Stimulated activated CD8-positive, alpha-beta memory T cell treated with anti-CD3 and anti-CD28 coated beads, Interleukin-4, amount 100 ng/mL, for 1 hour (primary cell): ENCODE measurements at places on chromosomes 1 and 21.

- DNase-seq, result no peak
Observed at GRCh38 chr21:45430521-45431501, 25.8 kb downstream of the COL18A1 start.

- DNase-seq, result no peak
Observed at GRCh38 chr1:22440582-22440981, 11.1 kb upstream of the ZBTB40 start.

- DNase-seq, result no peak
Observed at GRCh38 chr21:17925000-17925610, 105.9 kb upstream of the C21orf91 start.

DNA sequence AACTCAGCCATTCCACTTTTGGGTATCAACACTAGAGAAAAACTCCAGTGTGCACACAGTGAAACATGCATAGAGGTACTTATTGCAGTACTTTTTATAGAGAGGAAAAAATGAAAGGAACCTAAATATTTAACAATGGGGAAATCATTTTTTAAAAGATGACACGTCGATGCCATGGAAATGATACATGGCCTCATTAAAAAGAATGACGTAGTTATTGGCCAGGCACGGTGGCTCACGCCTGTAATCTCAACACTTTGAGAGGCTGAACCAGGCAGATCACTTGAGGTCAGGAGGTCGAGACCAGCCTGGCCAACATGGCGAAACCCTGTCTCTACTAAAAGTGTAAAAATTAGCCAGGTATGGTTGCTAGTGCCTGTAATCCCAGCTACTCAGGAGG is 42.5 kb downstream of the MATN1 start:
- no peak for DNase-seq

GRCh38 chr1:11407301-11407994 is 71.5 kb upstream of the DISP3 start:
- DNase-seq, result no peak

DNA sequence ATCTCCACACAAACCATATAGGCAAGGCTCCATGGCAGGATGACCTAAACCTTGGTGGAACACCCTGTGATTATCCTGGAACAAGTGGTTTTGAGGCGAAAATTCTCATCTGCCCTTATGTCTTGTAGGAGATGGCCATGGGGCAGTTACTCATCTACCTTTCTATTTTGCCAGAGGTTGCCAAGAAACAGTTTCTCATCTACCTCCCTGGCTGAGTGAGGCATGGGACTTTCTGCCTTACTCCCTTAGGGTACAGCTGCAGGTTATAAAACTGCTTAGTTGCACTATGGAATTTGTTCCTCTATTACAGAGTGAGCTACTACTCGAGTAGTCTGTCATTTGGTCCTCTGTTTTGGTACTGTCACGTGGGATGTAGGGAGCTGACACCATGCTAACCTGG is 31.3 kb upstream of the GUCA2A start:
- DNase-seq, result no peak
